ENCODE measurements at places on chromosomes 3 and 15.

DNA sequence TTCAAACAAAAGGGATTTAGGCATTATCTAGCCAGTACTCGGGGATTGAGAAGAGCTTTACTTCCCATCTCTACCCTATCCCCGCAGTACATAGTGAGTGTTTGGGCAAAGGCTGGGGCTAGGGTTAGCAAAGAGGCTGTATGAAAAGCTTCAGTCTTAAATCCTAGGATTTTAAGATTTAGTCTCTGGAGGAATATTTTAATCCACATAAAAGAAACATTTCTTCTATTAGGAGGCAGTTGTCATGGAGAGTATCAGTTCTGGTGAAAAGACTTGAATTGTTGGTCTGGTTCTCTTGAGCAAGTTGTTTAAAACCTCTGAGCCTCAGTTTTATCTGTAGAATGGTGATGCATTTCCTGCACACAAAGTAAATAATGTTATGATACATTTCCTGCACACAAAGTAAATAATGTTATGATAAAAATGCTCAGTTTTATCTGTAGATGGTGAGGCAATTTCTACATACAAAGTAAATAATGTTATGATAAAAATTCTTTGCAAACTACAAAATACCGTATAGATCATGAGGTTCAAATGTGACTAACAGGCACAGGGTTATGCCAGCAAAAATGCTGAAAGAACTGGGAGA lies 53.9 kb upstream of the ZBED2 start:
- DNase-seq, result no peak

- DNase-seq, result no peak
Measured at GRCh38 chr3:27147215-27147614, 222.0 kb downstream of the NEK10 start.

DNA sequence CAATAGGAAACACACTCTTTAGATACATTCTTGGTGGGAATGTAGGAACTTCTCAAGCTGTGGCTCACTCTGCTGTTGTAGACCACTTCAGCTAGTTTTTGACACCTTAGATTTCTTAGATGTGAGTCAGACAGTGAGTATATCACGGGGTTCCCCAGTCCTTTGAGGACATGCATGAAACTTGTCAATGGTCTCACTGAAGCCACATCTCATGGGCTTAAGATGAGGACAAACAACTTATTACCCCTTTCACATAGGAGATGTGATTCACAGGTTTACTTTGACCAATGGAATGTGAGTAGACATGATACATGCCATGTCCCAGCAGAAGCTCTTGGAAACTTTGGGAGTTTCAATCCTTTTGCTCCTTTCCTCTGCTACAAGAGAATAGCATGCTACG lies 325.5 kb downstream of the CHST2 start:
- no peak for DNase-seq

GRCh38 chr3:45966371-45966791 lies 23.1 kb downstream of the CXCR6 start:
- no peak for DNase-seq

DNA sequence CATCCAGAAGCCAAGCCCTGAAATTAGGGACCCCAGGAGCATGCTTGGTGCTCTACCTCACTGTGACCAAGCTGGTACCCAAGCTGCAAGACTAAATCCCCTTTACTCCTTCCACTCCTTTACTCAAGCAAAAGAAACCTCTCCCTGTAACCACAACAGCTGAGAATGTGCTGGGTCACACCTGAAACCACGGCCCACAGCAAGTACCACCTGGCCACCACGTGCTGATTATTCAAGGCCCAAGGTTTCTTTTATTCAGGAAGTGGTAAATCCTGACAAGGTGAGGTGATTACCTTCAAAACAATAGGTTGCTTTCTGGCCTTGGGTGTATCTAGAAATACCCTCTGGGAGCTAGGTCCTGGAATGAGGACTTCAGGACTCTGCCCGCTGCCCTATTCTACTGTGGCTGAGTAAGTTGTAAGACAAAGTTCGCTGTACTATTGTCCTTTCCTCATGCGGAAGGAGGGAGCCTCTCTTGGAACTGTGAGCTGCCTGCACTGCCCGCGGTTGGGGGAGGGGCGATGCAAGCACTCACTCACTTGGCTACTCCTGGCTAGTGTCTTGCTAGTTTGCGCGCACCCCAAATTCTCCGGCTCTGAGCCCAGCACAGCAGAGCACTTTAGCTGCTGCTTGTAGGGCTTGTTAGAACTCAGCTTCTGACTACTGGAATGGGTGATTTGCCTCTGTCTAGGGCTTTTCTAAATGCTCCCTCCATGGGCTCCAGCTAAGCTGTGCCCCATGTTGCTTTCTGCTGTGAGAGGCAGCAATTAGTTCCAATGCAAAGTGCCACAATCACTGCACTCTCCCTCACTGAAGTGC lies 487.1 kb upstream of the CNTN3 start:
- peak; percentile 60 for DNase-seq

- DNase-seq, result no peak
Measured at GRCh38 chr15:54722342-54722986, 474.3 kb downstream of the RSL24D1 start.

GRCh38 chr3:89908711-89909213 lies 801.3 kb downstream of the EPHA3 start:
- DNase-seq, result no peak

GRCh38 chr15:52780172-52780980 lies 9.8 kb downstream of the ONECUT1 start:
- peak; percentile 83 for DNase-seq

GRCh38 chr3:70426071-70426470 lies 113.6 kb upstream of the MDFIC2 start:
- DNase-seq, result no peak

DNA sequence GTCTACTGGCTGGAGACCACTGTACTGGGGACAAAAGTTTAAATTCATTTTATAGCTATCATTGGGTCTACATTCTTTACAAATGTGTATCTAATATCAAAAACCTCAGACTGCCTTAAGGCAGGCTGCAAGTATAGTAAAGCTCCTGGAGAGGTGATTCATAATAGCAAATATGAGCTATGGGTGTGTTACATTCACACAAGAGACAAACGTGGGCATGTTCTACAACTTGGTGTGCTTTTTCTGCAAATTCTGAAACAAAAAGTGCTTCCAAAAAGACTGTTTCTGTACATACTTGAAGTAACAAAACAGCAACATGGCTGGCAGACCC lies 1101.4 kb downstream of the ROBO1 start:
- no peak for DNase-seq

DNA sequence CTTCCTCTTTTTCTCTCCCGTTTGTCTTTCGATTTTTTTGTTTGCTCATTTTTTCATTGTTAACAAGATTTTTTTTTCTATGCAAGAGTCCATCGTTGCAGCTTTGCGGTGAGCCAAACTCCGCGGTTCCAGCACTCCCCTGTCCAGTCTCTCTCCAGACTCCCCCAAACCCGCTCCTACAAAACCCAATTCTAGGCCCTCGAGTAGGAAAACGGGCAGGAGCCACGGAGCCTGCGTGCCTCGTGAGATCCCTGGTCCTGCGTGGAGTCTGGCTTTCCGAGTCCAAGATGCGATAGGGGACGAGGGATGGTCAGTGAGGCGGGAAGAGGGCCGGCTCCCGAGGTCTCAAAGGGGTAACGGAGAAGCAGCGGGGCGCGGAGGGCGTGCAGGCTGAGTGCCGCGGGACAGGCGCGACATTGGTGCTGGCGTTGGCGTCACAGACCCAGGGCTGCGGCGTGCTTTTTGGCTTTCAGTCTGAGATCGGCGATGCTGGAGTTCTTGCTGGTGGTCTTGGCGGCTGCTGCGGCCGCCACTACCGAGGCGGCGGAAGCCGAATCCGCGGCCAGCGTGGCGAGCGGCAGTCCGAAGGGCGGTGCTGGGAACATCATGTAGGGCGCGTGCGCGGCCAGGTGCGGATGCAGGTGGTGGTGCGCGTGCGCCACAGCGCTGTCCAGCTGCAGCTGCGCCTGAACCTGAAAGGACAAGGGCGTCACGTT lies 8.5 kb downstream of the SHOX2 start:
- peak; percentile 76 for DNase-seq

- DNase-seq, result no peak
Measured at GRCh38 chr3:182957676-182958266, 22.6 kb downstream of the DCUN1D1 start.

DNA sequence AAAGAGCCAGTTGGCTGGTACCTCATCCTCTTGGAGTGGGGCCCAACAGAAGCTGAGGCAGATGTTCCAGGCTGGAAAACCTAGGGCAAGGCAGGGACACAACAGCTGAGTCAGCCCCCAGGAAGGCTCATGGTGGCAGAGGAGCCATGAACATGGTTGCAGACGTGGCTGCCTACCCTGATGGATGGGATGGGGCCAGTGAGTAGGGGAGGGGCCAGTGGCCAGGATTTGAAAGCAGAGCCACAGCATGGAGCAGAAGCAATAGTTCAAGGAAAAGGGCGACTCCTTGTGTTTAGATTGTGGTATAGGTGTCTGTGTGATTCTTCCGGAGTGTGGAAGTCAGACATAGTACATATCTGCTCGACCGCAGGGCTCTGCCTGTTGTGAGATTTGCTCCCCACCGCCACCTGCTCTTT lies 24.2 kb downstream of the PXYLP1 start:
- DNase-seq, result no peak

- no peak for DNase-seq
Measured at GRCh38 chr3:55487381-55488241, 505 bp upstream of the WNT5A start.

GRCh38 chr3:61724183-61724582 lies 162.8 kb downstream of the PTPRG start:
- no peak for DNase-seq

- no peak for DNase-seq
Measured at GRCh38 chr3:71779674-71780377, 5.1 kb downstream of the PROK2 start.

DNA sequence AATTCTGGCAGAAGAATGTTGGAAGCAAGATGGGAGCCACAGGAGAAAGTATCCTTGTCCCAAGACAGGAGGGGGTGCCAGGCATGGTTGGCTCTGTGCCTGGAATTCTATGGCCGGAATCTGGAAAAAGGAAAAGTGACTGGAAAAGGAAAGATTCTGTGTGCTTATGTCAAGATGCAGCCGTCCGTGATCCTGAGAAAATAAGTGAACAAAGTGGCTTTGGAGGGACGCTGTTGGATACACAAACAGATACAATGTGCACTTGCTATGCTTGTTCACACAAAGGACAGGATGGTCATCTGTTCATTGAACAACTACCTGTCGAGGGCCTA lies 28.5 kb upstream of the MUC20 start:
- no peak for DNase-seq

- DNase-seq, result no peak
Measured at GRCh38 chr15:91368611-91369010, 268.6 kb downstream of the SV2B start.

DNA sequence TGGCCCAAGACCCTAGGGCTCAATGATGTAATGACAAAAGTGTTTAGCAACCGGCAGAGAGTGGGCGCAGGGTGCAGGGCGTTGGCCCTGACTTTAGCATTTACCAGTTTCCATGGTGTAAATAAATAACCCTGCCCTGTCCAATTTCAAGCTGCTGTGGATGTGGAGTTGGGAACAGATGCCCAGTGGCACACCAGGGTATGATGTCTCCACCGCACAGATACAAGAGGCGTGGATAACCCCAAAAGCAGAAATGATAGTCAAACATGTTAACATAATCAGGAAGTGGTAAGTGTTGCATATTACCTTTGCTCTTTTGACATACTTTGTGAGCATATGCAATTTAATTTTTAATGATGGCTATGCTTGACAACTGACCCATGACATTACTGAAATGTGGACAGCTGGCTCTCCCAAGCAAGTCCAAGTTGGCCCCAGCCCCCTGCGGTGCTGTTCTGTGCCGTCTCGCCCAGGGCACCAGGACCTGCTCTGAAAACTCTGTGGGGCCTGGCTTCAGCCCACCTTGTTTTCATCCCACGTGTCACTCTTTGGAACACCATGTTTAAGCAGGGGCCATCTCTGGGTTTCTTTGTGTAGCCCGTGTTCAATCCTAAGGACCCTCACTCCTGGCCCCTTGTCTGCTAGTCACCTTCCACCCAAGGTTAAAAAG lies 10.8 kb upstream of the ANPEP start:
- DNase-seq, result no peak

GRCh38 chr3:111801693-111802092 lies 57.4 kb upstream of the PHLDB2 start:
- no peak for DNase-seq

GRCh38 chr3:109927161-109927560 lies 589.8 kb upstream of the DPPA4 start:
- no peak for DNase-seq

- no peak for DNase-seq
Measured at GRCh38 chr3:40920041-40920440, 279.3 kb upstream of the CTNNB1 start.

- no peak for DNase-seq
Measured at GRCh38 chr3:181363231-181363630, 348.5 kb upstream of the SOX2 start.

DNA sequence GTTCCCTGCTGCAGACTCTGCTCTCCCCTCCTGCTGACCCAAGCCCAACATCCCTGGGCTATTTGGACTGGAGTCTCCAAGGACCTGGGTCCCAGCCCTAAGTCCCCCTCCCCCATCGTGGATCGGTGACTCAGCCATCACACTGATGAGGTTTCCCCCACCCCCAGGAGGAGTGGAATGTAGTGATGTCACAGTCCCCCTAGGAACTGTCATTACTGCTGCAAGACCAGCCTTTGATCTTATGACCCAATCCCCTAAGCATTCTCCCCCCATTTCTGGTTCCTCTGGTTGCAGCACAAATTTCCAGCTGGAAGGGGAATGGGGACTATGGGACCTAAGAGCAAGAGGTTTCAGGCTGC lies 63.4 kb upstream of the CSPG4 start:
- no peak for DNase-seq

DNA sequence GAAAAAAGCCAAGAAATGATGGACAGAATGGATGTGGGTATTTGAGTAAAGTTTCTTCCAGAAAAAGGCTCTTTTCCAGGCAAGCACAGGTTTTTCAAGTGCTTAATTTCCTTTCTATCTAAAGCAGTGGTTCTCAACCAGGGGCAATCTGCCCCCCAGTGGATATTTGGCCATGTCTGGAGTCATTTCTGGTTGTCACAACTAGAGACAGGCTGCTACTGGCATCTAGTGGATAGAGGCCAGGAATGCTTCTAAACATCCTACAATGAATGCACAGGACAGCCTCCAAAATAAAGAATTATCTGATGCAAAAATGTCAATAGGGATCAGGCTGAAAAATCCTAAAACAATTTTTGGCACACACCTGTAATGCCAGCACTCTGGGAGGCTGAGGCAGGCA lies 23.9 kb downstream of the SEC22C start:
- no peak for DNase-seq

All from mucosa of gallbladder (tissue), 1 donor.